Activated naive CD8-positive, alpha-beta T cell treated with anti-CD3 and anti-CD28 coated beads for 36 hours (primary cell): ENCODE measurements at places on chromosomes 5 and 9. TPM values are rescaled to one million over a fixed set of nuclear protein-coding genes. Genes with fewer than 3 reads are reported as not detected.

HTR1A gene
- total RNA-seq: not detected

MLANA gene
- total RNA-seq: not detected

DRD1 gene
- not detected for total RNA-seq

HTR4 gene
- not detected for total RNA-seq

CCL19 gene
- not detected for total RNA-seq

PFN3 gene
- not detected for total RNA-seq

OR1L4 gene
- not detected for total RNA-seq

RUSC2 gene
- 2.2 TPM for total RNA-seq

SPDL1 gene
- total RNA-seq: 52.5 TPM

EQTN gene
- not detected for total RNA-seq

ANXA6 gene
- total RNA-seq: 417 TPM

C5 gene
- 1.3 TPM for total RNA-seq

MAT2B gene
- 65.6 TPM for total RNA-seq

DNM1 gene
- 0.37 TPM for total RNA-seq

PRRX2 gene
- 0.76 TPM for total RNA-seq

SNX2 gene
- 41.9 TPM for total RNA-seq

CCDC152 gene
- total RNA-seq: 19.9 TPM

TMEM203 gene
- total RNA-seq: 37.9 TPM

HRCT1 gene
- total RNA-seq: not detected

CARTPT gene
- total RNA-seq: not detected

CNTRL gene
- total RNA-seq: 57.1 TPM

INPP5E gene
- total RNA-seq: 10.9 TPM

RELL2 gene
- total RNA-seq: 26.8 TPM

SPATA31E1 gene
- total RNA-seq: not detected

FBP1 gene
- 0.82 TPM for total RNA-seq

IFNK gene
- total RNA-seq: not detected

C1QTNF3 gene
- total RNA-seq: 1.8 TPM

C9orf43 gene
- 0.99 TPM for total RNA-seq

TBCA gene
- 220 TPM for total RNA-seq

ZFP62 gene
- 21.2 TPM for total RNA-seq

N4BP3 gene
- 12.3 TPM for total RNA-seq

ALDH1A1 gene
- not detected for total RNA-seq

LIX1 gene
- total RNA-seq: not detected

FBXL7 gene
- not detected for total RNA-seq

SLIT3 gene
- 0.20 TPM for total RNA-seq

ADAMTS16 gene
- not detected for total RNA-seq

GABRA1 gene
- not detected for total RNA-seq

DDX4 gene
- not detected for total RNA-seq

GRXCR2 gene
- total RNA-seq: not detected

PAPPA gene
- total RNA-seq: not detected

RNF183 gene
- not detected for total RNA-seq

COL23A1 gene
- total RNA-seq: 0.21 TPM

ZNF618 gene
- 0.27 TPM for total RNA-seq

SLC36A1 gene
- total RNA-seq: 5.0 TPM

NR5A1 gene
- total RNA-seq: not detected

PRRT1B gene
- not detected for total RNA-seq

RGS7BP gene
- total RNA-seq: not detected

CDX1 gene
- total RNA-seq: not detected

ZNF879 gene
- total RNA-seq: 2.1 TPM

GPR150 gene
- total RNA-seq: 0.34 TPM

PHF24 gene
- 0.30 TPM for total RNA-seq

CNTFR gene
- not detected for total RNA-seq

ARHGEF28 gene
- total RNA-seq: not detected

TAF1L gene
- 0.04 TPM for total RNA-seq

STC2 gene
- total RNA-seq: 41.1 TPM

CATSPER3 gene
- total RNA-seq: 0.39 TPM

DNAH5 gene
- total RNA-seq: not detected
